ENCODE measurements at places on chromosomes 5 and 9.

GRCh38 chr5:143101725-143102386 is 301.6 kb downstream of the NR3C1 start:
- no peak for DNase-seq

DNA sequence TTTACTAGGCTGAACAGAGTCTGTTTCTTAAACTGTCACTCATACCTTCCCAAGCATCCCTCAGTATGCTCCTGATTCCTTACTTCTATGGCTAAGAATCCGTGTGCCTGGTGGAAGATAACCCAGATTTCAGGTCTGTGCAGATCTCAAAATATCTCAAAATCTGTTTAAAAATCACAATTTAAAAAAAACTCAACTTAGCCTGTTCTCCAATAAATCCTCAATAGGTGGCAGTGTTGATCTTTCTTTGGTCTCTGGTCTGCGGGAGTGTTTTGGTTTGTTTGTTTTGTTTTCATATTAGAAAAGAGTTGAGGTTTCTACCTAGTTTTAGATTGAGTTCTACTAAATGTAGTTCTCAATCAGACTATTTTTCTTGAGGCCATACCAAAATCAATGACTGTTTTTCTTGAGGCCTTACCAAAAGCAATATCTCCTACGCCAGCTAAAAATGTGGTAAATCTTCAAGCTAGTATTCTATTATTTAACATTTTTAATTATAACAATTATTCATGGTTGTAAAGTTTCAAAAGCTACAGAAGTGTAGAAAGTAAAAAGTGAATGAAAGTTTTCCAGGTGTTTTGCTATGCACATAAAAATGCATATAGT is 57.9 kb downstream of the TGFBR1 start:
- no peak for DNase-seq

GRCh38 chr5:6576861-6577501 is 55.9 kb downstream of the NSUN2 start:
- peak; percentile 69 for DNase-seq

- no peak for DNase-seq
These were observed 12.9 kb downstream of the RGS14 start for GRCh38 chr5:177370488-177371119.

DNA sequence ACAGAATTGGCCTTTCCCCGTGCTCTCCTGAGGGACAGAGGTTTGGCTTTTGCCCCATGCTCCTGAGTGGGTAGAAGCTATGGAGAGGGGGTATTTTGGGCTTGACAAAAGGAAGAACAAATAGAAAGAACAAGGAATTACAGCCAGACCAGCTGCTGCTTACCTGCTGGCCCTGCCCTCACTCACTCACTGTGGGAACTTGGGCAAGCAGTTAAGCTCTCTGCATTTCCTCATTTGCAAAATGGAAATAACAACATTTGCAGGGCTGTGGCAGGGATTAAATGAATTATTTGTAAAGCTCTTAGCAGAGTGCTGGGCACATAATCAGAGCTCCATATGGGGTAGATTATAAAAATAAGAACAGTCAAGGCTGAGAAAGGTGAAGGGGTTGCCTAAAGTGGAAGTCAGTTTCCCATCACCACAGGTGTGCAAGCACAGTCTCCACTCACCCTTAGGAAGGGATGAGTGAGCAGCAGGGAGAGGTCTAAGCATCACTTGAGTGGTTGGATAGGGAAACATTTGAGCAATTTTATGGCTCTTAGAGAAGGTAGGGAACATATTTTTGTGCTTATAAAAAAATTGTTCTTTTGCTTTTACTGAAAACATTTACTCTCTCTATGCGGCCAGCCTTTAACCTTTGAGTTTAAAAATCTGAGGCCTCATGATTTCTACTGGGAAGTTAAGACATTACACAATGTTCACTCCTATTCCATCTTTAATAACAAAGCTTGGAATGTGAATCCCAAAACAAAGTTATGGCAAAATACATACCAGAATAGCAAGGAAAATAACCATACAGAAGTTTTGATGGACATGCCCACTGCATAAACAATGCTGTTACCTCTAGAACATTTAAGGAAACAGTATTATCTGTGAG is 42.8 kb upstream of the LHFPL2 start:
- no peak for DNase-seq

DNA sequence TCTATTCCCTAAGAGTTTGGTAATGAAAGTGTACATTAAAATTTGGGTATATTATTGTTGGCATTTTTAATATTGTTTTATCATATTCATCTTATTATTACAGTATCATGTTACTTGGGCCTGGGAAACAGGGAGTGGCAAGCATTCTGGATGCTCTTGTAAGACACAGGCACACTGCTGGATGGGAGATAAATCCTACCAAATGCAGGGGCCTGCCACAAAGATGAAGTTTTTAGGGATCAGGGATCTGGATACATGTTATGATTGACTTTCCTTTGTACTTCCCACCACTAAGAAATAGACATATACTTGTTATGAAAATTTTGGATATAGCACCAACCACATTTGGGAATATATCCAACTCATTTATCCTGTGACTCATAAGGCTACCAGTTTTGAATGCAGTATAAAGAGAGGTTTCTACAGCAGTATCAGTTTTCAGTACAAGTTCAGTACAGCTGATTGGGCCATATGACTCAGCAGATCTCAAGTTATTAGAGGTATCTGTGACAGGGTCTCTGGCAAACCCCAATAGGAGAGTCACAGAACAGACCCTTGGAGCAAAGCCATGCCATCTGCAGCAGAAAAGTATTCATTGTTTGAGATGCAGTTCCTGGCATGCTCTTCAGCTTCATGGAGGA is 360.1 kb downstream of the DMAC1 start:
- no peak for DNase-seq

Measured in vagina (tissue), 2 donors.